ENCODE measurements at places on chromosomes 11 and 22.

GRCh38 chr11:56103210-56103737 lies at the start of gene OR8H2:
Gene OR8H2, plus strand, starts transcription at chr11:56103687. Its CDS starts 1,356 bp downstream, at chr11:56105043.
- DNase-seq = no peak

DNA sequence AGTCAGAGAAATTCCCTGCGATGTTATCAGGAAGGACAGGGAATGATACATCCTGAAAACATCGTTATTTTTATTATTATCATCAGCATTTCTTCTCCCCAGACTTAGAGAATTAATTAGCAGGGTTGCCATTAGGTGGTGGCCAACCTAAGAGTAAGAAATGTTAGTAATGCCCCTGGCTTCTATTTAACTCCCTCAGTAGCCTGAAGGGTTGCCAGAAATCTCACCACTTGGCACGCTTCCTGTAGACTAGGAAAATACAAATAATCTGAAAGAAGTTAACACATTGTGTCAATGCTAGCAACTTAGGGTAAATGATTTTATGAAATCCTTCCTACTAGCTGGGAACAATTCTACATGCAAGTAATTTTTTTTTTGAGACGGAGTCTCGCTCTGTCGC lies 45.5 kb downstream of the ENDOD1 start:
- DNase-seq = no peak

- DNase-seq = no peak
Observed at GRCh38 chr11:67400942-67401494, 640 bp downstream of the PPP1CA start.

- DNase-seq = no peak
Observed at GRCh38 chr22:32802237-32802765, 796 bp downstream of the TIMP3 start.

DNA sequence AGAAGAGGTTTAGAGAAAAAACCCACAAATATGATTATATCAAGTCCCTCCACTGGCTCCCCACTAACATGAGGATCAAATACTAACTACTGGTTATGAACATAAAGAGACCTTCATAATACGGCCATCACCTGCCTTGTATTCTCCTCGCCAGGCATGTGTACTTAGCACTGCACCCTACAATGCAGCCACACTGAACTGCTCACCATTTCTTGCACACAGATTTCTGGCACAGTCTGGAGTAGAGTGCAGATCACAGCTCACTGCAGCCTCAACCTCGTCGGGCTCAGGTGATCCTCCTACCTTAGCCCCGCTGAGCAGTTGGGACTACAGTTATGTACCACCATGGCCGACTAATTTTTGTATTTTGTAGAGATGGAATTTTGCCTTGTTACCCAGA lies 13.1 kb downstream of the OSBP start:
- DNase-seq = no peak

- no peak for DNase-seq
Observed at GRCh38 chr11:104221455-104221854, 57.5 kb upstream of the PDGFD start.

DNA sequence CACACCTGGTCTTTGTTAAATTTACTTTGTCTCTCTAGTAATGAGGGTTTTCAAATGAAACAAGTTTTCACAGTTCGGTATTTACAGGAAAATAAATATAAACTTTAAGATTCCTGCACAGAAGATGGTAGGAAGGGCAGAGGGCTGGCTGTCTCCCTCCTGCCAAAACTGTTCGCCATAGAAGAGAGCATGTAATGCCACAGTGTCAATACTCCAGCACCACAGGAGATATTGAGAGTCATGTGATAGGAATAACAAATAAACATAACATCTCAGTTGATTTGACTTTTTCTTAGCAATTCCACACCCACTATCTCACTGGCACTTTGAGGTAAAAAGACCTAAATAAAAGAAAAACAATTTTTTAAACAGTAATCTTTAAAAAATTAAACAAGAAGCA lies 100.9 kb downstream of the MRTFA start:
- no peak for DNase-seq

DNA sequence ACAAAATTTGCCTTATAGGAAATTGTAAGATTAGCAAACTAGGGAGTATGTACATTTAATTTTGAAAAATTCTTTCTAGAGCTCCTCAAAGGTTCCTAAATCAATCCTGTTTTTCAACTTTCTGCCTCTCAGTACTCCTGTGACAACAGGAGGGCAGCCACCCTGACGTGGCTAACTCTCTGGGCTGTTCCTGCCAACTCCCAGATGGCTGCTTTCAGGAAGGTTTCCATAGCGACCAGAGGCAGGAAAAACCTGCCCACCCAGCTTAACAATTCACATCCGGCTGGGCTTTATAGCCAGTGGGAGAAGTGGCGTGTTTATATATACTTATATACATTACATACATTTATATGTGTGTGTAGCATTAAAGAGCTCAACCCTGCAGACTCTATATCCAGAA lies 26.5 kb downstream of the SGSM3 start:
- no peak for DNase-seq

DNA sequence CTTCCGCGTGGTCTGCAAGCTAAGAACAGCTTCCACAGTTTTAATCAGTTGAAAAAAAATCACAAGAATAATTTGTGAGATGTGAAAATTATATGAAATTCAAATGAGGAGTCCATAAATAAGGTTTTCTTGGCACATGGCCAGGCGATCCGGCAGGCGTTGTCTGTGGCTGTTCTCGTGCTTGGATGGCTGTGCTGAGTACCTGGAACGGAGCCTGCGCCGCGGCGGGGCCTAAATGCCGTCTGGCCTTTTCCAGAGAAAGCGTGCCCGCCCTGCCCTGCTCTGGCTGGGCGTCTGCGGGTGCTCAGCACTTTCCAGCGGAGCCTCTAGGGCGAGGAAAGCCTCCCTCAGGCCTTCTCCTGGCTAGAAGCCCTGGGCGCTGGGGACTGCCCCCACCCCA lies 41.8 kb downstream of the OSBPL5 start:
- DNase-seq = no peak

DNA sequence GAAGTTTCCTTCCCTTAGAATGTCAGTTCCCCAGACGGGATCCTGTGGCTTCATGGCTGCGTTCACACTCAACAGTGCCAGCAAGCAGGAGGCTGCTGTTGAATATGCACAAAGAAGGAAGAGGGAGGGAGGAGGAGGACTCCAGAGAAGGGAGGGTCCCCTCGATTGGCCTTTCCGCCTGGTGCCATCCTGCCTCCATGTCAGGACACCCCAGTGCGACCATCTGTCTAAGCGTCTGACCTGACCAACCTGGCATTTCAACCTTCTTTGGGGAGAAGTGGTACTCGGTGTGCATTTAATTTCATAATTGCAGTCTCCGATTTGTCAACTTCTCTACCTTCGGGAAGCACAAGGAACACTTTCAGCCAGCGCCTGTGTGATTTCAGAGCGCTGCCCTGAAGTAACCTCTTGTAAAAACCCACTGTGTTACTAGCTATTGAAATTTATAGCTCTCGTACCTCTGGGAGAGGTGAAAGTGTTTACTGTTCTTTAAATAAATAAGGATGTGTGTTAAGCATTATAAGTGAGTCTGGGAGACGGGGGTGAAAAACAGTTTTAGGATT lies 1491.9 kb downstream of the TBC1D22A start:
- DNase-seq = no peak

DNA sequence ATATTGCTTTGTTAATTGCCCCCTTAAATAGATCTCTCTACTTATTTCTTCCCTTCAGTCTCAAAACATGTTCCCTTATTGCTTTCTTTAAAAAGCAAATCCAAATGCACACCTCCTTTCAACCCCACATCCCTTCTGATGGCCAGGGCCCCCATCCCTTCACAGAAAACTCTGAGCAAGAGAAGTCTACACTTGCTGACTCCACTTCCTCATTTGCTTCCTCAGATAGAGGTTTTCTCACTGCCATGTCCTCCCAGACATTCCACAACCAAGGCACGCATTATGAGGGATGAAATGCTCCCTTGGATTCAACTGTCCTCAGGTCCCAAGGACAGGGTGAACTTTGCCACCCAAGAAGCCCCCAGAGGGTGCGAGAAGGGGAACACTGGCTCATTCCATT lies 43.1 kb downstream of the CSNK2A3 start:
- DNase-seq = no peak

DNA sequence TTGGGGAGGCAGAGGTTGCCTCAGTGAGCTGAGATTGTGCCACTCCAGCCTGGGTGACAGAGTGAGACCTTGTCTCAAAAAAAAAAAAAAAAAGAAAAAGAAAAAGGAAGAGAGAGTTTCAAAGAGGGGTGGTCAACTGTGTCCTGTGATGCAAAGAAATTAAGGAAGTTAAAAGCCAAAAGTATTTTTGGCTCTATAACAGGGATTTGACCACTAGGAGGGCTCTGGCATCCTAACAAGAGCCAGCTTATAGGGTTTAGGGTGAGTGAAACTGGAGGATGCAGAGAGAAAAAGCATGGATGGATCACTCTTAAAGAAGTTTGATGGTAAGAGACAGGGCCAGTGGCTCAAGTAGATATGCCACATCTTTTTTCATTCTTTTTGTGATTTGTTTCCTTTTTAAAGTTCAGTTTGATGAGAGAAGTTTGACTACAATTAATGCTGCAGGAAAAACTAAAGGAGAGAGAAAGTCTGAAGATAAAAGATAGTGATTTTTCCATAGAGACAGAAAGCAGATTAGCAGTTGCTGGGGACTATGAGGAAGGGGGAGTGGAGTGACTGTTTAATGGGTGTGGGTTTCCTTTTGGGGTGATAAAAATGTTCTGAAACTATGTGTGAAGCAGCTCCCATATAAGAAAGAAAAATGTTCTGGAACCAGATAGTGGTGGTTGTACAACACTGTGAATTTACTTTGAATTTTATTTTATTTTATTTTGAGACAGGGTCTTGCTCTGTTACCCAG lies 11.1 kb upstream of the MICAL2 start:
- DNase-seq = no peak

- no peak for DNase-seq
Observed at GRCh38 chr22:49406879-49407587, 420.6 kb downstream of the BRD1 start.

GRCh38 chr22:29598684-29599020 lies 4.8 kb upstream of the NF2 start:
- no peak for DNase-seq

- no peak for DNase-seq
Observed at GRCh38 chr11:70265341-70265740, 5.1 kb upstream of the PPFIA1 start.

- no peak for DNase-seq
Observed at GRCh38 chr11:94018721-94019120, 2.4 kb upstream of the HEPHL1 start.

DNA sequence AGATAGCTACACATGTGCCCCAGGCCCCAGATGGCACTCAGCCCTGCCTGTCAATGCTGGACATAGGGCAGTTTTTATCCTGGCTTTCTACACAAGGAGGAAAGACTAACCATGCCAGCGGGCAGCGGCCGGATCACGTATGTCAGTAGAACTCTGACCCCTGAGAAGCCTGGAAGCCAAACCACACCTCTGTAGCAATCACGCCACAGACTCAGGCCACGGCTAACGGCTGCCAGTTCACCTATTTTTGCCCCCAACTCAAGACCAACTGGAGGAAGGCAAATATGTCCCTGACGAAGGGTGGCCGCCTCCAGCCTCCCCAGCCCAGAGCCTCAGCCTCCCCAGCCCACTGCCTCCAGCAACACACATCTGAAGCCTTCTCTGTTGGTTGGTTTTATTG lies 7.2 kb upstream of the CD81 start:
- no peak for DNase-seq

DNA sequence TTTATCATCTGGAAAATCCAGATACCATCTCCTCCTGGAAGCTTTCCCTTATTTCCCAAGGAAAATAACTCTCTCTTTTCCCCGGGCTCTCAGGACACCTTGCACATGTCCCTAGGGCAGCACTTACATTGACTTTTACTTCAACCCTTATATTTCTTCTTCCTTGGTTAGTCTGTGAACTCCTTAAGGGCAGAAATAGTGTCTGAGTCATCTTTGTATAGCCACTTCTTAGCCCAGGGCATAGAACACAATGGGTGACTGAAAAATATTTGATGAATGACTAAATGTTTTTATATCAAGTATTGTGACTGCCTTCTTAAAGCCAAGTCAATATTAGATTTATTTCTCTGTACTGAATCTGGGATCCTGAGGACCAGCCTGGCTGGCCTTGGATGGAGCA lies 45.4 kb upstream of the MYOD1 start:
- DNase-seq = no peak

GRCh38 chr22:42022162-42022847 lies 23.7 kb downstream of the WBP2NL start:
- DNase-seq = peak; percentile 27

- no peak for DNase-seq
Observed at GRCh38 chr11:22699388-22699787, 33.0 kb downstream of the GAS2 start.

DNA sequence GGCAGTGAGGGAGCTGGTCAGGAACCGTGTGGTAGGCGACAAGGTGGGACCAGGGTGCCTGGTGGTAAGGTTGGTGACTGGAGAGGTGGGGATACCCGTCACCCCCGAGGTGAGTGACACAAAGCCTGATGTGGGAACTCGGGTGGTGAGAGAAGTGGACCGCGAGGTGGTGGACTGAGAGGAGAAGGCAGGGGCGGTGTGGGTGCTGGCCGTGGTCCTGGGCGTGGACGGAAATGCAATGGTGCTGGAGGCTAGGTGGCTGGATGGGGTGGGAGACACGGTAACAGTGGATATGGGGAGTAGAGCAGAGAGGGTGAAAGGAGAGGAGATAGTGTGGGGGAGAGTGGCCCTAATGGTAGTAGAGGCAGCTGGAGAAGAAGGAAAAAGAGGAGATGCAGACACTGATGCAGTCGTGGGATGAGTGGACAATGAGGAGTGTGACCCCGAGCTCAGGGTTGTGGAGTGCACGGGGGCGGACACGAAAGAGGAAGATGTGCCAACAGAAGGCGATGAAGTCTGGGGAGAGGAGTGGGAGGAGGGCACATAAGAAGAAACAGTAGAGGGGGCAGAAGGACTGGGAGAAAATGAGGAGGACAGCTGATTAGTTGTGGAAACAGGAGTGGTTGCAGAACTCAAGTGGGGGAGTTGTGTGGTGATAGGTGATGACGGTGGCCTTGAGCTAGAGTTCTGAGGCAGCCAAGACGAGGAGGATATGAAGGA lies 20.5 kb downstream of the MUC6 start:
- DNase-seq = no peak

DNA sequence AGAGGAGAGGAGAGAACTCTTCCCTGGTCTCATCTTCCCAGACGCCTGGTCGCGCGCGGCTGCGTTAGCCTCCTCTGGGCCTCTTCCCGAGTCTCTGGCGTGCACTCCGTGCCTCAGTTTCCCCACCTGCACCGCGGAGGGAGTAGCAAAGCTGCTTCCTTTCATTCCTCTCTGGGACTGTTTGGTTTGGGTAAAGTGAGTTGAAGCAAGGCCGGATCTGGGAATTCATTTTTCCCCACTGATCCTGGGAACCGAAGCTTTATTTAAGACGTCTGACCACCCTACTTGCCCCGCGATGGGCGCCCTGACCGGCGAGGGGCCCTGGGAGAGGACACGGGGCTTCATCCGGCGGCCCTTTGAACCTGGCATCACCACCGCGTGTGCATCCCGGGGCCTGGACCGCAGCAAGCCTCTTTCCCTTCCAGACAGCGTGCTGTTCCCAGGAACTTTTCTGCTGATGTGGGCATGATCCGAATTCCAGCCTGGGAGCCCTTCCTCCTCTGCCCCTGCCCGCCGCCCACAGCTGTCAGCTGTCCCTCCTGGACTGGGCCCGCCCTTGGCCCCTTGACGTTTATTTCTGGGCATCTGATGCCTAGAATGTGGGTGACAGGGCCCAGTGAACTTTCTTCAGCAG lies 758 bp downstream of the LDLRAD3 start:
- DNase-seq = no peak

Measured in activated CD4-positive, alpha-beta T cell treated with anti-CD3 and anti-CD28 coated beads, Interleukin-2, Interleukin-4, amounts not matched to agents 100 ng/mL and 50 ng/mL, durations not matched to agents 16 hours and 8 hours (primary cell).